Activated naive CD8-positive, alpha-beta T cell treated with anti-CD3 and anti-CD28 coated beads, Interleukin-2, amount 10 ng/mL, durations not matched to agents 7 days and 5 days (primary cell): ENCODE measurements at places on chromosomes 6 and 20. TPM values are rescaled to one million over a fixed set of nuclear protein-coding genes. Genes with fewer than 3 reads are reported as not detected.

FOXA2 gene
- total RNA-seq = not detected

FOXO3 gene
- 20.0 TPM for total RNA-seq

SLC26A8 gene
- total RNA-seq = not detected

FABP7 gene
- total RNA-seq = not detected

MOXD1 gene
- not detected for total RNA-seq

POU5F1 gene
- 0.34 TPM for total RNA-seq

DNA sequence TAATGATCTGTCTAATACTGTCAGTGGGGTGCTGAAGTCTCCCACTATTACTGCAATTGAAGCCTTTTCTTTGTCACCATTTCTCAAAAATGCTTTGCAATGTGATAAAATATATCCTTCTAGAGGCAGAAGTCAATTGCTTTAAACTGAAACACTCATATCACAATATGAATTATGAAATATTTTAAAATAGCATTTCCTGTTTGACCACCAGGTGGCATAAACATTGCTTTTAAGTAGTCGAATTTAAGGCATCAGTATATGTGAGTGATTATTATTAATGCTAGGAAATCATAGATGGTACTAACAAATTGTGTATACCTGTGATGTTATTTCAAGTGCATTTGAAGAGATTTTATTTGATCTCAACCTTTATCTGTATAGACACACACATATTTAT, 87.5 kb downstream of the MEI4 start:
- H3K27ac ChIP-seq = no peak overlapping the region
- no peak overlapping the region for H3K4me3 ChIP-seq
- H3K36me3 ChIP-seq = no peaks in the 10 kb centered on the region
- DNase-seq = no peak
- H3K27me3 ChIP-seq = no peaks in the 10 kb centered on the region

- no peaks in the 10 kb centered on the region for H3K4me1 ChIP-seq
- no peaks in the 10 kb centered on the region for H3K27me3 ChIP-seq
- no peak overlapping the region for H3K4me3 ChIP-seq
- H3K36me3 ChIP-seq = no peaks in the 10 kb centered on the region
- H3K27ac ChIP-seq = no peak overlapping the region
Observed at GRCh38 chr6:115783402-115784061, 277.2 kb downstream of the FRK start.

- DNase-seq = no peak
- H3K27me3 ChIP-seq = no peaks in the 10 kb centered on the region
- no peak overlapping the region for H3K4me3 ChIP-seq
- peaks cover 4% of the 10 kb centered on the region for H3K4me1 ChIP-seq
Observed at GRCh38 chr6:166927240-166927934, 29.0 kb downstream of the RNASET2 start.

DNA sequence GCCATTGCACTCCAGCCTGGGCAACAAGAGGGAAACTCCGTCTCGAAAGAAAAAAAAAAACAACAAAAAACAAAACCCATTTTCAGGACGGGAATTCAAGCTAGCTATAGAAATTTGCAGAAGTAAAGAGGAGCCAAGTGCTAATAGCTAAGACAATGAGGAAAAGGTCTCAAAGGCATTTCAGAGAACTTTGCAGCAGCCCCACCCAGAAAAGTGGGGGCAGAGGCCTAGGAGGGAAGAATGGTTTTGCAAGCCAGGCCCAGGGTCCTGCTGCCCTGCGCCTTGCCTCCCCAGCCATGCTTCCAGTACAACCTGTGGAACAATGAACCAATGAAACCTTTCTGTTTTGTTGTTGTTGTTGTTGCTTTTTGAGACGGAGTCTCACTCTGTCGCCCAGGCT, 38.3 kb upstream of the SAMHD1 start:
- no peak overlapping the region for H3K4me3 ChIP-seq
- peaks cover 27% of the 10 kb centered on the region for H3K4me1 ChIP-seq
- H3K27ac ChIP-seq = no peak overlapping the region
- peaks cover 54% of the 10 kb centered on the region for H3K36me3 ChIP-seq

DNA sequence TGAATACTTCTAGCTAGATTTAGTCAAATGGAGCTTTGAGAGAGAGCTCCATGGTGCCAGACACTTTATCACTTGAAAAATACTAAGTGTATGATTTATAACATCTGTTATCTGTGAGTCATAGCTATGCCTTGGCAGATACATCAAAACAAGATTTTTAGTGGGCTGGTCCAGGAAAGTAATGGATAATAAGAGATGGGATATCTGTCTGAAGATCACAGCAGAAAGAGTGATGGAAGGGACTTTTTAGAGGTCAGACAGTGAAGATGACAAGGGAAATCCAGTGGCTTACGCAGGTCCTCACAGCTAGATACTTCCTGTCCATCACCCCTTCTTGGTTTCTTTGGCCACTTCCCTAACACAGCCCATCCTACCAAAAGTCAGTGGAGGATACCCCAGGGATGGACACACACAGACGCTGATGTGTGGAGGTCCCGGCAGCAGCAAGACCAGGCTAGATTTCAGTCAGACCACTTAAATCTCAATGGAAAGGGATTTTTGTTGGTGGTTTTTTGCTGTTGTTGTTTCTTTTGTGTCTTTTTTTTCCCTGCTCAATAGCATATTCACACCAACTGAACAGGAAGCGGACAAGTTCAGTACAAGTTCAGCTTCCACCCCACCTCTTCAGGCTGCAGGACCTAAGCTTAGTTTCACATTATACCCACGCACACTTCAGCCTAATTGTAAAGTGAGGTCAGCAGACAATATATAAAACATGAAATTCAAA, 209.3 kb downstream of the ALDH8A1 start:
- no peak for DNase-seq
- no peak overlapping the region for H3K4me3 ChIP-seq
- H3K36me3 ChIP-seq = no peaks in the 10 kb centered on the region
- no peaks in the 10 kb centered on the region for H3K4me1 ChIP-seq

DNA sequence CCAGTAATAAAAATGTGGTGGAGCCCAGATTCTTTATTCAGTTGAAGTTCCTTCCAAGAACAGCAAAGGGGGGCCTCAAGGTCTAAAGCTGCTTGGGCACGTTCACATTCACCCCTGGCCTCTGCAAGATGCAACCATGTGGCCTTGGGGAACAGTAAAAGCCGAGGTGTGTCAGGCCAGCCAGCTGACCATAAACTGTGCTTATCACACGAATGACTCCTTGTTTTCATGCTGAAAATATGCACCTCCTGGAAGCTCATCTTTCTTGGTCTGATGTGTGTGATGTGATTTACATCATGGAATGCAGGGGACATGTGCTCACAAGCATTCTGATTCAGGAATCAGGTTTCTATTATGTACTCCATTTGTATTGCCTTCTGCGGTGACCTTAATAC, 211.6 kb upstream of the MARCKS start:
- no peaks in the 10 kb centered on the region for H3K27me3 ChIP-seq
- no peak for DNase-seq
- H3K27ac ChIP-seq = no peak overlapping the region

DNA sequence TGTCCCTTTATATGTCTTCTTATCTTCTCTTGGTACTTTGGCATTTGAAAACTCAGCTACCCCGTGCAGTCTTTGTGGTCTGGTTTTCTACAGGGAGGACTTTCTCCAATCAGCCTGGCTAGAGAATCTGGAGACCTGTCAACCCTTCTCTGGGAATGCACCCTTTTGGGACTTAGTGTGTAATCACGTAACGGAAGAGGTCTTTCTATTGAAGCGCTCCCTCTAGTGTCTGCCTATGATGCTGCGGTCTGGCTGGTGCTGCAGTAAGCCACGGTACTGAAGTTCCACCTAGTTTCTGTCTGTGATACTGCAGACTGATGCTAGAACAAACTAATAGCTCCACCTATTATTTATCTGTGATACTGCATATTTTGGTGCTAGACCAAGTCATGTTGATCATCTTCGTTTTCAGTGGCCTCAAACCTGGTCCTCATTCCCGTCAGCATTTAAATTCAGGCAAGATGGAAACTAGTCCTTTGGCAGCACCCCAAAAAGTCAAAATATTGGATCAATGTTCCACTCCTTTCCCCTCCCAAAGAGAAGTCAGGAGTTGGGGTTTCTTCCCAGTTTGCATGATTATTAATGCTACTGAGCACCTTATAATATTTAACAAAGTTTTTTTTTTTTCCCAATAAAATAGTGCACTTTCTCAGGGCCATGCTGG, 12.5 kb upstream of the SIRPB2 start:
- H3K36me3 ChIP-seq = no peaks in the 10 kb centered on the region
- peak overlapping the region; percentile 39 for H3K4me3 ChIP-seq
- H3K27ac ChIP-seq = no peak overlapping the region

DNA sequence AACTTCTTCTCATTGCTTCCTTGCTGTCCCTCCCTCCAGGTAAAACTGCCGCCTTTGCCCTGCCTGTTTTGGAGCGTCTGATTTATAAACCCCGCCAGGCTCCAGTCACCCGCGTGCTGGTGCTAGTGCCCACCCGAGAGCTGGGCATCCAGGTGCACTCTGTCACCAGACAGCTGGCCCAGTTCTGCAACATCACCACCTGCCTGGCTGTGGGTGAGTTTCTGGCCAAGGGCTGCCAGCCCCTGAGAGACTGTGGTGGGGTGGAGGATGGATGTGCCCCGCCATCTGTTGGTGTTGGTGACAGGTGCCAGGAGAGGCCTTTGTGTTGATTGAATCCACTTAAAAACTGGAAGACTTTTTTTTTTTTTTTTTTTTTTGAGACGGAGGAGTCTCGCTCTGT, 9.5 kb downstream of the DDX27 start:
- H3K27ac ChIP-seq = no peak overlapping the region
- no peak overlapping the region for H3K4me3 ChIP-seq
- H3K27me3 ChIP-seq = no peaks in the 10 kb centered on the region
- no peak for DNase-seq

- peak overlapping the region; percentile 55 for H3K4me3 ChIP-seq
- DNase-seq = no peak
- H3K4me1 ChIP-seq = peaks cover 37% of the 10 kb centered on the region
- H3K36me3 ChIP-seq = peaks cover 2% of the 10 kb centered on the region
- no peaks in the 10 kb centered on the region for H3K27me3 ChIP-seq
Observed at GRCh38 chr6:149046164-149046821, 271.2 kb upstream of the TAB2 start.

- peaks cover 45% of the 10 kb centered on the region for H3K4me1 ChIP-seq
- DNase-seq = no peak
- H3K27me3 ChIP-seq = no peaks in the 10 kb centered on the region
- peaks cover 2% of the 10 kb centered on the region for H3K36me3 ChIP-seq
Observed at GRCh38 chr20:25039697-25040437, 18.1 kb downstream of the ACSS1 start.

DNA sequence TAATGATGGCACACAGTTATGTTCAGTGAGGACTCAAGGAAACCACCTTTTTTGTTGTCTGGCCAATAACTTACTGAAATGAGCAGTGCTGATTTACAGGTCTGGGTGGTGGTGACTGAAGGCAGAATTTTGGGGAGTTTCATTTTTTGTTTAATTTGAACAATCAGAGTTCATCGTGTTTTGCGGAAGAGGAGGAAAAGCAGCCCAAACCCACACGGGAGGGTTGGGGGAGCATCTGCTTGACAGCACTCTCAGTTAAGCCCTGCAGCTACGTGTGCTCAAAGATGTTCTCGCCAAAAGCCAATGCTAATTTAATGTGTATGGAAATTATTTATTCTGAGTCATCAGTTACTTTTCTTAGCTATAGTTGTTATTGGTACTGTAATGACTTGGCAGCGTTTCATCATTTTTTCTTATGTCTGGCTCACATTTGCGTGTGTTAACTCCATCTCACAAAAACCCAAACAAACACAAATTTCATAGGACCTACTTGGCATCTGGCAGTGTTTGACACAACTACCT, 89.2 kb downstream of the UST start:
- no peak overlapping the region for H3K4me3 ChIP-seq
- no peak overlapping the region for H3K27ac ChIP-seq
- H3K27me3 ChIP-seq = peaks cover 3% of the 10 kb centered on the region
- peaks cover 2% of the 10 kb centered on the region for H3K4me1 ChIP-seq

DNA sequence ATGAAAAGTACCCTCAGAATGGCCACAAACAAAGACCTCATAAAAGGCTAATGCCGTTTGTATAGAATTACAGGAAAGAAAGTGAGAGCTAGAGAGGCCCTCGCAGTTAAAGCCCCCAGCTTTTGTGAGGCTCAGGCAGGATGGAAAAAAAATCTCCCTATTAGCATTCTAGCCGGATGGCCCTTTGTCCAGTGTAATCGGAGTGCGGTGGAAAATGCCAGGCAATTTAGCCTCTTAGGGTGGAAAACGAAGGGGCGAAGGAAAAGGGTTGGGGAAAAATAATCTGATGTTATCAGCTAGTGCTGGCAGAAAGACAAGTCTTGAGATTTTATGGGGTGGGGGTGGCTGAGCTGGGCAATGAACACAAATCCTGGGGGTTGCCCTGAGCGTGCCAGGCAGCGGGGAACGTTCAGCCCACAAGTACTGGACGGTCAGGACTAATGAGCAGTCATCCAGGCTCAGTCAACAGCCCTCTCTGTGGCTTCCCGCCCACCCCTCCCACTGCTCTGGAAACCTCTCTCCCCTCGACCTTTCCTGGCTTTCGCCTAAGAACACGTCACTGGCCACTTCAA, 92.4 kb downstream of the PSMG4 start:
- no peak overlapping the region for H3K27ac ChIP-seq
- no peak overlapping the region for H3K4me3 ChIP-seq
- H3K27me3 ChIP-seq = peaks cover 14% of the 10 kb centered on the region
- peaks cover 11% of the 10 kb centered on the region for H3K4me1 ChIP-seq
- H3K36me3 ChIP-seq = no peaks in the 10 kb centered on the region
- no peak for DNase-seq

- H3K27me3 ChIP-seq = peaks cover 1% of the 10 kb centered on the region
- no peak overlapping the region for H3K27ac ChIP-seq
- no peak for DNase-seq
- no peak overlapping the region for H3K4me3 ChIP-seq
- H3K36me3 ChIP-seq = no peaks in the 10 kb centered on the region
- H3K4me1 ChIP-seq = peaks cover 1% of the 10 kb centered on the region
Observed at GRCh38 chr6:40634429-40634828, 47.3 kb upstream of the LRFN2 start.

DNA sequence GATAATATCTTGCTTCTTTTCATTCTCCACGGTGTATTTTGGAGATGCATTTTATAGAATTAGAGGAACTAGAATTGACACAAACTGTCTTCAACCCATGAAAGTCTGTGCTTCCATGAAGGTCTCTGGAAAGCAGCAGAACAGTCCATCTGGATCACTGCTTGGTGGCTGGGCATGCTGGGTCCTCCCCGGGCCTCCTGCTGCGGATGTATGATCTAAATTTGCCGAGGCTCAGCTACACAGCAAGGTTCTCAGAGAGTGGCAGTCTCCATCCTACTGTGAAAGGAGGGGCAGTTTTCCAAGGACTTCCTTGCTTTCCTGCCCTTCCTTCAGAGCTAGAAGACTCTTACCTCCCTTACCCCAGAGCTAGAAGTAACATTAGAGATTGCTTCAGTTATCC, 15.1 kb downstream of the PKIG start:
- H3K27ac ChIP-seq = no peak overlapping the region
- no peaks in the 10 kb centered on the region for H3K27me3 ChIP-seq
- H3K4me3 ChIP-seq = no peak overlapping the region
- DNase-seq = no peak

- no peak overlapping the region for H3K27ac ChIP-seq
- H3K4me3 ChIP-seq = no peak overlapping the region
- no peak for DNase-seq
Observed at GRCh38 chr6:154411076-154411475, 54.5 kb upstream of the IPCEF1 start.

GRCh38 chr20:62161347-62161746, 17.8 kb downstream of the SS18L1 start:
- H3K4me1 ChIP-seq = peaks cover 5% of the 10 kb centered on the region
- H3K27me3 ChIP-seq = no peaks in the 10 kb centered on the region
- no peak for DNase-seq
- no peak overlapping the region for H3K27ac ChIP-seq
